ENCODE measurements at places on chromosomes 6 and 20.

DNA sequence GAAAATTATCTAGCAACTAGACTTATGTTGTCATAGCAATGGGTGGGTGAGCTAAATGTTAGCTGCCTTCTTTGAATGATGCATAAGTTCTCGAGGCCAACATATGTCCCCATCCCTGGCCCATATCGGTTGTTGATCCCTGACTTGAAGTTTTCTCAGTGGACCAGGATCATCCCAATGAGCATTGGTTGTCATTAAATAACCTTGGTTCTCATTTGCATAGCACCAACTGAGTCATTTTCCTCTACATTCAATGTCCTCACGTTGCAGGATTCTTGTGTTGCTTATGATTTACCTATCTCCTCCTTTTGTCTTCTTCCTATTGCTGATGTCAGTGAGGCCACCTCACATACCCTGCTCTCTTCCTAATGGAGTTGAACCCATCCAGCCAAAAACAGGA lies 12.1 kb upstream of the AHCY start:
- no peak for DNase-seq

- DNase-seq: no peak
Measured at GRCh38 chr20:36469973-36470372, 71.3 kb upstream of the MYL9 start.

DNA sequence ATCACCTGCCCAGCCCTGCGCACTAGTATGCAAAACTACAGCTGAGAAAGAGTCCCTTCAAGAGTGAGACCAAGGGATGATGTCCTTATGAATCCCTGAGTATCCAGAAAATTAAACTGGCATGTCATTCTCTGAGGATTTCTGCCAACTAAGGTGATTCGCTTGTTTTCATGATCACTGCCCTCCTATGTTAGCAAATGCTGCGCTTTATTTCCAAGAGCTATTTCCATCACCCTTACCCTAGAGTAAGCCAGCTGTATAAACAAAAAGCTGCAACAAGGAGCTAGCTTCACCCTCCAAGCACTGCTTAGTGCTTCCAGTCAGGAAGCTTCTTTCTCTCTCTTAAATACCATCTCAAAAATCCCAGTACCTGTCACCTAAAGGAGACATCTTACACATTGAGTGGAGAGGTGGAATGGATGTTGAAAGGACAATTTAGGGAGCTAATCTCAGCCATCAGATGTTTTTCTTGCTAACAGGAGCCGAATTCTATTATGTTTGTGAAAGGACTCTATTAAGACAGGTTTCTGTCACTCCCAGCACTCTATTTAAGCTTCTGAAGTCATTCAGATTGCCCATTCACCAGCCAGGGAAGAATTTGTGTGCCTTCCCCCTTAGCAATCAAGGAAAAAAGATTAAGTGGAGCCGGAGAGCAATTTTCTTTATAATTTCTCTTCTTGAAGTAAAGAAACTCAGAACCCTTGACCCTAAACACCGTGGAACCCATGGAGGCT lies 322.2 kb downstream of the NRN1 start:
- DNase-seq: no peak

- DNase-seq: no peak
Measured at GRCh38 chr6:33599413-33599938, 19.4 kb upstream of the BAK1 start.

DNA sequence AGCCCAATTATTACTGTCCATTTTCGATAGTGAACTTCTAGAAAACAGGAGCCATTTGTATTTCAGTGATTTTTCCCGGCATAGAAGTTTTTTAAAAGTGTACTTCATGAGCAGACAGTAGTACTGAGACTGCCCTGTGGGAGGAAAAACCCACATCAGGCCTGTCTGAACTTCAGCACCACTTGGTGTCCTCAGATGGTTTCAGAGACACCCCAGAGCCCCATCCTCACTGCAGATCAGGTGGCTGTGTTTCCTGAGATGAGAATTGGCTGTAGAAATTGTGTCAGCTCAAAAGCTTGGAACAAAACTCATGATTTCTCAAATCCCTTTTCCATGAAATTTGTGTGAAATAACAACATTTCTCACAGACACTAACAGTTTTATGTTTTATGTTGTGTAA lies 110.0 kb upstream of the RIN2 start:
- DNase-seq: no peak

GRCh38 chr6:130303431-130303830 lies 62.4 kb upstream of the TMEM200A start:
- DNase-seq: no peak

DNA sequence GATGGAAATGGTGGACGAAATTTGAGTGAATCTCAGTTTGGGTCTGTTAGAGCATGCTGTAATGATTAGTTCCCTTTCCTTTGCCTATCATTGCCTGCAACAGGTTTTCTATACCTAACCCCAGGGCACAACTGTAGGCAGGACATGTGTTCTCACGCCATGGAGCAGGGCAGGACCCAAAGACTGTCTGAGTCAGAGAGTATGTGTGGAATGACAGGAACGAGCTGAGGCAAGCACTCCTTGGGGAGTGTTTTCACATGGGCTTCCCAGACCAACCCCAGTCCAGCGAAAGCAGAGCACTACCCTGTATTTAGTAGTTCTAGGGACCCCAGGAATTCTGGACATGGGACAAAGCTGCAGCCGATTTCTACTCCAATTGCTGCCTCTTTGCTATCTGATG lies 234.2 kb downstream of the HACE1 start:
- DNase-seq: no peak

Data from nephron progenitor cell (in vitro differentiated cells).